ENCODE measurements at places on chromosomes 1 and 21.

GRCh38 chr1:162629651-162630050 is 2.6 kb upstream of the DDR2 start:
- no peak for DNase-seq

GRCh38 chr1:243596431-243597062 is 253.5 kb downstream of the AKT3 start:
- no peak for DNase-seq

GRCh38 chr1:203858055-203858454 is 3.3 kb upstream of the SNRPE start:
- DNase-seq = no peak

- DNase-seq = no peak
Observed at GRCh38 chr1:76595024-76595423, 272.3 kb upstream of the ST6GALNAC5 start.

GRCh38 chr1:30852026-30852425 is 56.5 kb downstream of the SDC3 start:
- no peak for DNase-seq

DNA sequence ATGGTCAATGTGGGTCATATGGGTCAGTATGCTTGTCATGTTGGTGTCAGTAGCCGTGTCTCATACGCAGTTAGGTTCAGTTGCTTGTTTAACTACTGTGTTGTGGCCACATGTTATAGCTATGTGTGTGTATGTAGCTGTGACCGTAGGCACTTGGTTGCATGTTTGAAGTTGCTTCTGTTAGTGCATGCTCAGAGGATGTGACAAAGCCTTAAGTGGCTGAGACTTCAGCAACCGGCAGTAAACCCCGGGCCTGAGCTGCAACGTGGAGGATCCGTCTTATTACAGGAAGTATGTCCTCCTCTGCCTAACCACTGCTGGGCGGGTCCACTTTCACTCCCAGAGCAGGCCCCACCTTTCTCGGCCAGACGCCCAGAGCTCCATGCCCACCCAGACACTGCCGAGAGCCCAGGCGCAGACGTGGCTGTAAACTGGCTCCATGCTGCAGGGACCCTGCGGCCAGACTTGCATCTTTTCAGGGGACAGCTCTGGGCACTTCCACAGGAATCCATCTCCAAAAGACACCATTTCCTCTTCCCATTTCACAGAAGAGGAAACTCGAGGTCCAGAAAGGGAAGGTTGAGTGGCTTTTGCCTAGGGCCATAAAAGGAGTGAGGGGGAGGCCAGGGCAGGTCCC is 2.2 kb downstream of the TCEA3 start:
- DNase-seq = no peak

DNA sequence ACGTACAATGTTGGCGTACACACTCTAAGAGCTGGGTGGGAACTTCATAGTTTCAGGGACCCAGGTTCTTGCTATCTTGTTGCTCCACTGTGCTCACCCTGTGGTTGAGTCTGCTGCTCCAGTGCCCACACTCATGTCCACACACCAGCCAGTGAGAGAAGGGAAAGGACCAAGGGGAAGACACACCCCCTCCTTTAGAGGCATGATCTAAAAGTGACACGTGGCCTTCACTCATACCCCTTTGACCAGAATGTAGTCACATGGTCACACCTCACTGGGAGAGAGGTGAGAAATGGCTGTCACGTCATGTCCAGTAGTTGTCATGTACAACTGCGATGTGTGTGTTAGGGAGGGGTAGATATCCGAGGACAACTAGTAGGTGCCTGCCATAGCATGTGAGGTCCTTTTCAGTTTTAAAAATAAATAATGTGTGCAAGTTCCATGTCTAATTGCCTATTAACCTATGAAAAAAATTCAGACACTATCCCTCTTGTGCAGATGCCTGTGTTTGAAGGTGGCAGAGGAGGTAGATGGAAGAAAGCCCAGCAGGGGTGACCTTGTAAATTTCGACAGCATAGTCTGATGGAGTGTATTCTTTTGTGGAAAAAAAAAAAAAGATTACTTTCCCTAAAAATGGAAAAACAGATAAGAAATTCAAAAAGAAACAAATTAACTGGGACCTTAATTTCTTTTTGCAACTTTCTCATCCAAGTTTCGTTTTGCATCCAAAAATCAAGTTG is 149.6 kb downstream of the C1orf21 start:
- no peak for DNase-seq

GRCh38 chr21:22575165-22575584 is 1577.0 kb downstream of the NCAM2 start:
- DNase-seq = no peak

DNA sequence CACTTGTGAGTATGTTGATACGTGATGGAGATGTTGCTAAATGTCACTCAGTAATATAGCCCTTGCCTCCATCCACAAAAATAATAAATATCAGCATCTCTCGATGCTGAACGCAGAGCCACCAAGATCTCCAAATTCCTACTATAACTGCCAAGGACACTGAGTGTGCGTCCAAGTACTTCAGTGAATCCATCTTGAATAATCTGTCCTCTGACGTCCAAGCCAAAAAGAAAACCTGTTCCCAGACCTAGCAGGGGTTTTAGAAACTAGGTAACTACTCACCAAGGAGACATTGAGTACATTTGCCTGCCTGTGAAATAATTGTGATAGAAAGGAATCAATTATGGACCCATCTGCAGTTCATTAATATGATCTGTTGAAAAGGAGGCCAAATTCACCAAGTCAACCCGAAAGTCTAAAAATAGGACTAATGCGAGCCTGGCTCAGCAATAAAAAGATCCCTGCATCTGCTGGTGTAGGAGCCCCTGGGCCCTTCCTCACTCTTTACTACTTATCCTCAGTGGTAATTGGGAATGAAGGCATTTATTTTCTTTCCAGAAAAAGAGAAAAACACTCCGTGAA is 226.9 kb upstream of the IRF2BP2 start:
- peak; percentile 75 for DNase-seq

GRCh38 chr1:32888134-32888533 is 1.8 kb downstream of the HPCA start:
- DNase-seq = no peak

DNA sequence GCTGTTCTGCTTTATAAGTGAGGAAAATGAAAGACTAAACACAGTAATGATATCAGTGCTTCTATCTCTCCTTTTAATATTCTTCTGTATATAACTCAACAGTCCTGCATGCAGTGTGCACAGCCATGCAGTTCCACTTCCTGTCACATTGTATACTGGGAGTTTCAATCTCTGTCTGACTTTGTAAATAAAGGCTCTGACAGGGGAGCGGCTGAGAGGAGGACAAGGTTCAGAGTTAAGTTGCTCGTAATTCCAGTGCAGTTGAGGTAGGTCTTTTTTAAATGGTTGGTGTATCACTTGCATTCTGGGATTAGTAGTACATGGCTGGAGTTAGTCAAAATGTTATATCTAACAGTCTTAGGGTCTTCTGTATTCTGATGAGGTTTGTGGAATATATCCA is 264.5 kb downstream of the OLFM3 start:
- DNase-seq = no peak

- DNase-seq = peak; percentile 33
Observed at GRCh38 chr21:41610042-41610839, 102.3 kb upstream of the TMPRSS2 start.
